ENCODE measurements at places on chromosomes 12 and 14.
A peak's percentile ranks its signal among the peaks of the same experiment; 100 is the strongest.

GRCh38 chr14:41385797-41386196, 220.9 kb upstream of the LRFN5 start:
- no peaks in the 10 kb centered on the region for H3K4me1 ChIP-seq
- H3K4me3 ChIP-seq, result no peak overlapping the region
- DNase-seq, result no peak
- H3K27me3 ChIP-seq, result no peaks in the 10 kb centered on the region
- H3K27ac ChIP-seq, result no peak overlapping the region
- H3K36me3 ChIP-seq, result no peaks in the 10 kb centered on the region

DNA sequence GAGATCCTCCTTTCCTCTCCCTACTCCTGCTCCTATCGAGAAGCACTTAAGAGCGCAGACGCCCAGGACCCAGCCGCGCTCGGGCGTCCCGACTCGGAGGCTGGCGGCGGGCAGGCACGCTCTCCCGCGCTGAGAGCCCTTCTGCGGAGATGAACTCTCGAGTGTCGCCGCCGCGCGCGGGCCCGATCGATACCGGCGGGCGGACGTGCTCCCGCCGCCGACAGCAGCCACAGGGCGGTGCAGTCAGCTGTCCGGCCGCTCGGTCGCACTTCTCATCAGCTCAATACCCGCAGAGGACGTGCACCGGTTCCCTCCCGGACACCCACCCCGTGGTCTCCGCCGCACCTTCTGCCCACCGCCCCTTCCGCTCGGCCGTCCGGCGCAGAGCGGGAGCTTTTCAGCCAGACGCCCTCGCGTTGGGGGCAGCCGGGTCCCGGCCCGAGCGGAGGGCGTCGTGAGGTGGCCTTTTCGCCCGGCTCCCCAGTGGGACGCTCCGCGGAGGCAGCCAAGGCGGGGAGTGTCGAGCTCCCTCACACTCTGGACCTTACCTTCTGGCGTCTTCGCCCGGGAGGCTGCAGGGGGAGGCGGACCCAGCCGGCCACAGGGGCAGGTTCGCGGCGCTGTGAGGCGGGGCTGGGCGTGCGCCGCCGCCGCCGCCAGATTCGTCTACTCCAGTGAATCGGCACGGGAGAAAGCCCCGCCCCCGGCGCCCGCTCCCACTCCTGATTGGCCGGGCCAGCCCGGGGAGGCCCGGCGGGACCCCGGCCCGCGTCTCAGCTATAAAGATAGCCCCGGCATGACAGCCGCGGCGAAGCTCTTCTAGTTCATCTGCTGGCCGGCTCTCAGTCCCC, at the start of gene INSM2:
TSS of gene INSM2 (plus strand) at position 808 of the 851 bp plus-strand sequence. CDS start 89 bp downstream, outside the sequence.
- no peak within 1 kb of the TSS for H3K27ac ChIP-seq
- peak; percentile 89 for DNase-seq
- no peaks in the 10 kb centered on the region for H3K36me3 ChIP-seq
- H3K4me3 ChIP-seq, result peak within 1 kb of the TSS; percentile 85
- H3K27me3 ChIP-seq, result peaks cover 82% of the 10 kb centered on the region

GRCh38 chr12:27870939-27871338, 90.9 kb upstream of the MANSC4 start:
- DNase-seq, result no peak
- H3K4me1 ChIP-seq, result no peaks in the 10 kb centered on the region
- H3K27ac ChIP-seq, result no peak overlapping the region
- H3K27me3 ChIP-seq, result no peaks in the 10 kb centered on the region
- H3K36me3 ChIP-seq, result peaks cover 21% of the 10 kb centered on the region

GRCh38 chr12:107593713-107594381, 91.8 kb upstream of the PWP1 start:
- no peak overlapping the region for H3K4me3 ChIP-seq
- H3K36me3 ChIP-seq, result peaks cover 3% of the 10 kb centered on the region
- H3K27ac ChIP-seq, result no peak overlapping the region
- H3K27me3 ChIP-seq, result no peaks in the 10 kb centered on the region
- DNase-seq, result no peak
- no peaks in the 10 kb centered on the region for H3K4me1 ChIP-seq

- H3K4me1 ChIP-seq, result peaks cover 4% of the 10 kb centered on the region
- H3K27ac ChIP-seq, result peak overlapping the region; percentile 19
- H3K27me3 ChIP-seq, result no peaks in the 10 kb centered on the region
- H3K4me3 ChIP-seq, result no peak overlapping the region
Measured at GRCh38 chr12:25992026-25992782, 33.7 kb downstream of the RASSF8 start.

DNA sequence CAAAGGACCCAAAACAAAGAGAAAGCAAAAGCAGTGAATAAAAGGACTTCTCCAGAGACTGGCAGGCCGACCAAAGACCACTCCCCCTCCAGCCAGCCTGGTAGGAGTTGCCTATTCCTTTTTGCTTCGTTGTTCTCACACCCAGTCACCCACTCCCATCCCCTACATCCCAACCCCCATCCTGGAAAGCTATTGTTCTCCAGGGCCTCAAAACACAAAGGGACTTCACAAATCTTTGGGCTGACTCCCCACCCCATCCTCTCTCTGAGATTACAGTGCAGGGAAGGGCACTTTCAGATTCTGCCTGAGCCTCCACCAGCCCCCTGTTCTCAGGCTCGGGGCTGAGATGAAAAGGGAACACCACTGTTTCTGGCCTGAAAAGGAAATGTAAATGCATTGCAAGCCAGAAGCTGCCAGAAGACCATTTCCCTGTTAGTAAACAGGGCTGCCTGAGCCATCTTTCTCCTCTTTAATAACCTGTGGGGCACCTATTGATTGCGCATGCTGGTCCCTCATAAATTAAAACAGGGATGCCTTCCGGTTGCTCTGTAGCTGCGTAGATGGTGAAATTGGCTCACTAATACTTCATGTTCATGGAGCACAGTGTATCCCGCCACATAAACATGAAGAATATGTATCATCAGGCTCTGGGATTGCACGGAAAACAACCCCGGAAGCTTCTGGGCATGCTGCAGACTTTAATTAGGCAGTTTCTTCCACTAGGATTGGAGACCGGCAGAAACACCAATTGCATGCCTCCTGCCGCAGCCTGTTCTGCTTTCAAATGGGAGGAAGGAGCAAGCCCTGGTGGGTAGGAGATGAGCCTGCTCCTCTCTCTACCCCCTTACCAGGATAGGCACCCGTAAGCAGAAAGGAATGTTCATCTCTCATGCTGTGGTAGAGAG, 130.3 kb upstream of the FUT8 start:
- no peaks in the 10 kb centered on the region for H3K36me3 ChIP-seq
- H3K27me3 ChIP-seq, result no peaks in the 10 kb centered on the region
- peak overlapping the region; percentile 63 for H3K27ac ChIP-seq

GRCh38 chr14:81523016-81523415, 10.6 kb downstream of the SEL1L start:
- peaks cover 10% of the 10 kb centered on the region for H3K4me1 ChIP-seq
- H3K27me3 ChIP-seq, result no peaks in the 10 kb centered on the region
- H3K27ac ChIP-seq, result no peak overlapping the region
- no peak for DNase-seq
- H3K36me3 ChIP-seq, result peaks cover 23% of the 10 kb centered on the region
- H3K4me3 ChIP-seq, result no peak overlapping the region

- peaks cover 3% of the 10 kb centered on the region for H3K27me3 ChIP-seq
- H3K27ac ChIP-seq, result no peak overlapping the region
- H3K4me1 ChIP-seq, result no peaks in the 10 kb centered on the region
- H3K4me3 ChIP-seq, result no peak overlapping the region
- H3K36me3 ChIP-seq, result no peaks in the 10 kb centered on the region
- DNase-seq, result no peak
Measured at GRCh38 chr12:127942981-127943380, 324.0 kb upstream of the TMEM132C start.

DNA sequence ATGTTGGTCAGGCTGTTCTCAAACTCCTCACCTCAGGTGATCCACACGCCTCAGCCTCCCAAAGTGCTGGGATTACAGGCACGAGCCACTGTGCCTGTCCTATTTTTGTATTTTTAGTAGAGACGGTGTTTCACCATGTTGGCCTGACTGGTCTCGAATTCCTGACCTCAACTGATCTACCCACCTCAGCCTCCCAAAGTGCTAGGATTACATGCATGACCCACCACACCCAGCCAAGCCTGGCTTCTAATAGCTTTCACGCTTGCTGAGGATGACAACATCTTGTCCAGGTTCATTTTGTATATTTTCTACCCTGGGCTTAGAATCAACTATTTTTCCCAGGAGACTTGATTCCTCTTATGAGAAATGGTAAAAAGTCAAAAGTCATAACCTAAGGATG, 64.7 kb downstream of the WASHC3 start:
- no peak overlapping the region for H3K4me3 ChIP-seq
- H3K4me1 ChIP-seq, result no peaks in the 10 kb centered on the region
- H3K27ac ChIP-seq, result no peak overlapping the region
- no peaks in the 10 kb centered on the region for H3K27me3 ChIP-seq
- H3K36me3 ChIP-seq, result no peaks in the 10 kb centered on the region
- DNase-seq, result no peak

DNA sequence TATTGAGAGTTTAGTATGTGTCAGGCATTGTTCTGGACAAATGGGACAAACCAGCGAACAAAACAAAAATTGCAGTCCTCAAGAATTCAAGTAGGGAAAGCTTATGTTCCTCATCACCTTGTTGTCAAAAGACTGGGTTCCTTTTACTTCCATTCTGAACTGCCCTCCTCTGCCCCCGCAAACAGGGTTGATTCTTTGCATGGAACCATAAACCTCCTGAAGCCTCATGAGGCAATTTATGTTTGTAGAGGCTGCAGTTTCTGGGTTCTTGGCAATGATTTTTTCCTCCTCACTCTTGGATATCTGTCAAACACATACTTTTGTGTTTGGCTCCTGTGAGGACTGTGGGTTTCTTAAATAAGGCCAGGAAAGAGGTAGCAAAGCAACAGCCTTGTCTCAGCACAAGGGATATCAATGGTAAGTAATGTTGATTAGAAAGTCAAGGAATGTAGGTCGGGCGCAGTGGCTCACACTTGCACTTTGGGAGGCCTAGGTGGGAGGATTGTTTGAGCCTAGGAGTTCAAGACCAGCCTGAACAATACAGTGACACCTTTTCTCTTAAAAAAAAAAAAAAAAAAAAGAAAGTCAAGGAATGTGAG, 13.9 kb downstream of the COPZ1 start:
- peaks cover 27% of the 10 kb centered on the region for H3K36me3 ChIP-seq
- H3K4me1 ChIP-seq, result peaks cover 51% of the 10 kb centered on the region
- no peaks in the 10 kb centered on the region for H3K27me3 ChIP-seq
- H3K27ac ChIP-seq, result peak overlapping the region; percentile 20
- DNase-seq, result no peak
- no peak overlapping the region for H3K4me3 ChIP-seq

DNA sequence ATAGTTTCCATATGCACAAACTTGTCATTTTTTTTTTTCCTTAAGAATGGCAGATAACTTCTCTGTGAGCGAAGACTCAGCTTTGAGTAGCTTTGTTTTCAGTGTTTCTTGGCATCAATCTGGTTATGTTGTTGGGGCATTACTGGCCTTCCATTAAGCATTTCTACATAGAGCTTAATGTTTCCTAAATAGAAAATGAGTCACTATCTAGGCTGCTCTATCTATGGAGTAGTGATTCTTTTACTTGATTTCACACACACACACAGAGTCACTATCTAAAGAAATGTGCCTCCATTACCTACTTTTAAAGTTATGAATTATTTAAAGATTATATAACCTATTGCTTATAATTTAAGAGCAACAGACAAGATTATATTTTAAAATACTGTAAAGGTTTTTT, 53.9 kb downstream of the TMEM260 start:
- peaks cover 60% of the 10 kb centered on the region for H3K36me3 ChIP-seq
- no peaks in the 10 kb centered on the region for H3K4me1 ChIP-seq
- no peaks in the 10 kb centered on the region for H3K27me3 ChIP-seq
- no peak for DNase-seq
- no peak overlapping the region for H3K4me3 ChIP-seq
- H3K27ac ChIP-seq, result no peak overlapping the region

DNA sequence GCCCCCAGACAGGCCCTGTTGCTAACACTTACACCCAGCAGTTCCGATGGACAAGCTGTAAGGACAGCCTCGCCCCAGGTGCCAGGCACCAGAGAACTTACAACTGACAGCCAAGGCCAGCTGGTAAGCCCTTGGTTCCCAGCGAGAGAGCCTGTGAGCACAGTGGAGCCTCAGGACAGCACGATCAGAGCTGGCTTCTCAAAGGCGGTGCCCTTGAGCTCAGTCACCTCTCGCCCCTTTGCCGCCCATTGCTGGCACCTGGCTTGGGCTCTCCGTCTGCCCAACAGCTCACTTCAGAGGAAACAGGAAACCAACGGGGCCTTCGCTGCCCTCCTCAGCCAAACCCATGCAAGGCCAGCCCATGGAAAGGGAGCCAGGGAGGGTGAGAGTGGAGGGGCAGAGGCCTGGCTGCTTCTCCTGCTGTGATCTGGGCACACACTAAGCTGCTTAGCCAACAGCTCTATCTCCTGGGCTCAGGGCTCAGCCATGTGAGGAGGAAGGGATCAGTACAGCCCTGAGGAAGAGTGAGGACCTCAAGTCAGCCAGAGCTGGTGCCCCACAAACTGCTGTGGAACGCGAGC, 98.5 kb downstream of the SINHCAF start:
- no peak overlapping the region for H3K4me3 ChIP-seq
- no peak for DNase-seq
- H3K27me3 ChIP-seq, result peaks cover 9% of the 10 kb centered on the region
- no peaks in the 10 kb centered on the region for H3K36me3 ChIP-seq

- H3K36me3 ChIP-seq, result no peaks in the 10 kb centered on the region
- H3K27me3 ChIP-seq, result peaks cover 55% of the 10 kb centered on the region
- no peak overlapping the region for H3K27ac ChIP-seq
- H3K4me3 ChIP-seq, result no peak overlapping the region
Measured at GRCh38 chr12:128973883-128974681, 120.8 kb downstream of the GLT1D1 start.

GRCh38 chr14:71693381-71693780, 238.8 kb upstream of the RGS6 start:
- DNase-seq, result no peak
- peaks cover 42% of the 10 kb centered on the region for H3K4me1 ChIP-seq
- H3K4me3 ChIP-seq, result no peak overlapping the region

- no peaks in the 10 kb centered on the region for H3K36me3 ChIP-seq
- DNase-seq, result no peak
- no peaks in the 10 kb centered on the region for H3K27me3 ChIP-seq
- H3K27ac ChIP-seq, result no peak overlapping the region
- H3K4me3 ChIP-seq, result no peak overlapping the region
Measured at GRCh38 chr14:70000601-70001000, 121.4 kb downstream of the SMOC1 start.

DNA sequence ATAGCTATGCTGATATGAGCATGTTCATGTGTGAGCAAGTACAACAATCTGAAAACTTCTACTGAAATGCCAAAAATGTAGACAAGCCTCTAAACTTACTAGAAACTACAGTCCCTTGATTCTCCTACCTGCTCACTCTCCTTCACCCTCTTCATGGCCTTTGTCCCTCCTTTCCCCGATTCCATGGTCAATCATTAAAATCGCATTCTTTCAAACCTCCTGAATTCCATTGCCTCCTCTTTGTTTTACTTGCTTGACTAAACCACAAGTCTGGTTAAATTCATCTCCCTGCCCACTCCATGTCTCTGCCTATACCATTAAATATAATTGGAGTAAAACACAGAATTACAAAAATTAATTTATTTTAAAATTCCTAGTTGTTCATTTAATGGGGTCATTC, 33.0 kb upstream of the SSTR1 start:
- H3K4me3 ChIP-seq, result no peak overlapping the region
- DNase-seq, result no peak
- no peak overlapping the region for H3K27ac ChIP-seq
- H3K36me3 ChIP-seq, result no peaks in the 10 kb centered on the region

DNA sequence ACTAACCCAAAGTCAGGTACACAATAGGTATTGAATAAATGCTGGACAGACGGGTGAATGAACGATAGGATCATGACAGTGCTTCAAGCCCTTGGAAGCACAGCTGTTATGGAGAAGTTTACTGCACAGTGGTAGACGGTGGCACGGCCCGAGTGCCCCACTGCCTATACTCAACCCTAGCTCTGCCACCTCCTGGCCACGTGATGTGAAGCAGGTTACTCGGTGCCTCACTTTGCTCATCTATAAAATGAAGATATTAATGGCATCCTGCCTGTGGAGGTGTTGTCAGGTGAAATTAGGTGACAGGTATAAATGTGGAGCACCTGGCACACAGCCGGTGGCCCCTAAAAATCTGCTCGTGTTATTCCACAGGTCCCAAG, 5.8 kb downstream of the ASB2 start:
- no peak overlapping the region for H3K4me3 ChIP-seq
- H3K36me3 ChIP-seq, result no peaks in the 10 kb centered on the region
- peaks cover 1% of the 10 kb centered on the region for H3K4me1 ChIP-seq

All from type B pancreatic cell (in vitro differentiated cells).